ENCODE measurements at places on chromosomes 7 and 10.

- DNase-seq = no peak
These were observed 18.2 kb downstream of the ADCY1 start for GRCh38 chr7:45592230-45592991.

- DNase-seq = no peak
These were observed 451.2 kb downstream of the PLXNA4 start for GRCh38 chr7:132125096-132125495.

- DNase-seq = no peak
These were observed 466.5 kb downstream of the PLXNA4 start for GRCh38 chr7:132109769-132110168.

- DNase-seq = no peak
These were observed 112.3 kb downstream of the ITGB8 start for GRCh38 chr7:20442951-20443350.

GRCh38 chr10:77398986-77399755 is 238.4 kb downstream of the KCNMA1 start:
- no peak for DNase-seq

DNA sequence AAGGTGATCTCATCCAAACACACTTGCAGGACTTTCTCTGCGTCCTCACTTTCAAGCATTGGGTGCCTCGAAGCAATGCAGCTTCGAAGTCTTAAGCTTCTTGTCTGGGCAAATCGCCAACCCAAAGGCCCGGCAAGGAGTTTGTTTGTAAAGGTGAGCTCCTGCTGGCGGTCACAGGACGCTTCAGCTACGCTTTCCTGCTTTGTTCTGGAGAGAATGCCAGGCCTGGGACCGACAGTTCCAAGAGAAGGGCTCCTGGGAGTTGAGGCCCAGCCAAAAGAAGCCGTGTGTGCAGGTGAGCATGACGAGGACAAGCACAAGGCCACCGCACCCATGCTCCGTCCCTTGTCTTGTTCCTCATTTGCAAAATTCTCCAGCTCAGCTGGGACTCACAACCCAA is 106.6 kb upstream of the DOCK1 start:
- no peak for DNase-seq

- DNase-seq = no peak
These were observed 26.5 kb downstream of the MPP7 start for GRCh38 chr10:28276384-28276783.

DNA sequence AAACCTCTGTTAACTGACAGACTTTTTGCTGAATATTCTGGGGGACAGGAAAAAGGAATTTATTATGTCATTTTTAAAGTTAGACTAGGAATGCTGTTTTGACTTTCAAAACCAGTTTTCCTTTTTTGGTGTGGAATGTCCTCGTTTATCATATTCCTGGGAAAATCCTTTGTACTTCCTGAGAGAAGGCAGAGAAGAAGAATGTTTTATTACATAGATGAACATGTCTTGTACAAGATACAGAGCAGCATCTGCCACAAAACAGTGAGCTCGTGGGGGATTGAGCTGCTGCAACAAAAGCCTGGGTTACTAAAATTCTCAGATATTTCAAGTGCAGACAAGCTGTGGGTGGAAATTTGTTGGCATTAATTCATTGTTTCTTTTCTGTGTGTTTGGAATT is 20.2 kb downstream of the MCU start:
- no peak for DNase-seq

DNA sequence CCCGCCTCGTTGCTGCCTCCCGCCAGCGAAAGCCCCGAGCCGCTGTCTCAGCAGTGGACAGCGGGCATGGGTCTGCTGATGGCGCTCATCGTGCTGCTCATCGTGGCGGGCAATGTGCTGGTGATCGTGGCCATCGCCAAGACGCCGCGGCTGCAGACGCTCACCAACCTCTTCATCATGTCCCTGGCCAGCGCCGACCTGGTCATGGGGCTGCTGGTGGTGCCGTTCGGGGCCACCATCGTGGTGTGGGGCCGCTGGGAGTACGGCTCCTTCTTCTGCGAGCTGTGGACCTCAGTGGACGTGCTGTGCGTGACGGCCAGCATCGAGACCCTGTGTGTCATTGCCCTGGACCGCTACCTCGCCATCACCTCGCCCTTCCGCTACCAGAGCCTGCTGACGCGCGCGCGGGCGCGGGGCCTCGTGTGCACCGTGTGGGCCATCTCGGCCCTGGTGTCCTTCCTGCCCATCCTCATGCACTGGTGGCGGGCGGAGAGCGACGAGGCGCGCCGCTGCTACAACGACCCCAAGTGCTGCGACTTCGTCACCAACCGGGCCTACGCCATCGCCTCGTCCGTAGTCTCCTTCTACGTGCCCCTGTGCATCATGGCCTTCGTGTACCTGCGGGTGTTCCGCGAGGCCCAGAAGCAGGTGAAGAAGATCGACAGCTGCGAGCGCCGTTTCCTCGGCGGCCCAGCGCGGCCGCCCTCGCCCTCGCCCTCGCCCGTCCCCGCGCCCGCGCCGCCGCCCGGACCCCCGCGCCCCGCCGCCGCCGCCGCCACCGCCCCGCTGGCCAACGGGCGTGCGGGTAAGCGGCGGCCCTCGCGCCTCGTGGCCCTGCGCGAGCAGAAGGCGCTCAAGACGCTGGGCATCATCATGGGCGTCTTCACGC is 825 bp downstream of the ADRB1 start:
- no peak for DNase-seq

GRCh38 chr7:88075216-88075615 is 141.2 kb downstream of the ADAM22 start:
- no peak for DNase-seq

DNA sequence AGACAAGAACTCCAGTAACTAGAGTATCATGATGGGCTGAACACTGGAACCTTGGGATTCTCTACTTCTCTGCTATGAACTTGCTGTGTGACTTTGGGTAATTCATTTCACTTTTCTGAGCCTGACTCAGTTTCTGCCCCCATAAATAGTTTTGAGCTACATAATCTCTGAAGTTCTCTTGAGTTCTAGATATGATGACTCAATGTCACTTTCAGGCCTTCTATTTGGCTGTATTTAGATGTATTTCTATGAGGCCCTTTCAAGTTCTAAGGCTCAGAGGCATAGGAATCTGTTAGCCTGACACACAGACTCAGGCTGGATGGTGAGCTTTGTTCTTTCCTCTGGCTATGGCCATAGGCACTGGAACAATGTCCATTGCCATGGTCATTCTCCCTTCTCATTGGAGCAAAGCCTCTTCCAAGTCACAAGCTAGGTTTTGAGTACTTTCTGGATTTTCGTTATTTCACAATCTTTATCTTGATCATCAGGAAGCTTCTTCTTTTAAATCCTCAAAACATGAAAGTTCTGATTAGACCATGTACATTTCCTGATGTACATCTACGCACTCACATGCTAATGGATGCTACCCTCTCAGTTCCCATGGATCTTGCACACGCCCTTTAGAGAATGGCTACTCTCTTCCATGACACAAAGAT is 101.6 kb downstream of the TES start:
- DNase-seq = no peak

DNA sequence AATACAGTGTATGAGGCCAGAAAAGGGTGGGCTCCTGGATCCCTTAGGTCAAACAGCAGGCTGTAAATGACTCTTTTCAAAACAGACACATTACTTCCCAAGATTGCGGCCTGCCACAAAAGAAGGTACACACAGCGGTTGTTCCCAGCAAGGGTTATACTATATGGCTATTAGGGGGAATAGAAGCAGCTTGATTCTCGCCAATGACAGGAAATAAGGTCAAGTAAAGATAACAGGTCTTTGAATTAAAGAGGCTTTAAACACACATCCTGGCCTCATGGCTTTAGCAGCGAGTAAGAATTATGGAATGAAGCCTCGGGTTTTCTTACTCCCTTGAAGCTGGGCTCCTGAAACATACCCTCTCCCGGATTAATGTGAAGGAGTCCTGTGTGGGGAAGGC is 58.3 kb downstream of the CYP26A1 start:
- DNase-seq = no peak

DNA sequence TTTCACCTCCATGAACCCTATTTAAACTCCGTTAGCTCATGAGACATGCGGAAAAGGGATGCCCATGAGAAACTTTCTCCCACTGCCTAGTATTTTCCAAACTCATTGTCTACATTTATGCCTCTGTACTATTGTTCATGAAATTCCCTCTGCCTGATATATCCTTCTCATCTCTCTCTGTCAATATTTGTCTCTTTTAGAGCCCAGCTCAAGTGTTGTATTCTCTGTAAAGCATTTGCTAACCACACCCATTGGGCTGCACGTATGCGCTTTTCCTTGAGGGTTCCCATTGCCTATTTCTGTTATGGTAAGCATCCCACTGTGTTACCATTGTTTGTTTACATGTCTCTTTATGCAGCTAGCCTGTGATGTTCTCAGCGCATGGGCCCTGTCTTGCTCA is 211.4 kb downstream of the MDFIC start:
- DNase-seq = no peak

- no peak for DNase-seq
These were observed 60.5 kb upstream of the NANOS1 start for GRCh38 chr10:118969014-118969413.

- no peak for DNase-seq
These were observed 33.9 kb upstream of the SLC29A3 start for GRCh38 chr10:71285180-71285545.

DNA sequence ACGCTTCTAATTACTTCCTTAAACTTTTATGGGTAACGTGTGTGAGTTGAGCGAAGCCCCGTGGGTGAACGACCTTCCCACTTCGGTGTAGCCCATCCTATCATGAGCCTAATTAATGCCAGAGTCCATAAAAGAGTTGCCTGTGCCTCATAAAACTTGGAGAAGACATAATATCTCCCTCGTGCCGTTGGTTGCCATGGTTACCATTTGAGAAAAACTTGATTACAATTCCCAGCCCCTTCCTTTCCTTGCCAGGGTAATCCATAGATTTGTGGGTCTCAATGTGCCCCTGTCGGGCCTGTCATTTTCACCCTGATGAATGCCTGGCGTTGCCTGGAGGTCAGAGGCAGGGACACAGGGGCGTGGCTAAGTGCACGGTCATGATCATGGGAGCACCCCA is 127.1 kb downstream of the GLRX3 start:
- no peak for DNase-seq

DNA sequence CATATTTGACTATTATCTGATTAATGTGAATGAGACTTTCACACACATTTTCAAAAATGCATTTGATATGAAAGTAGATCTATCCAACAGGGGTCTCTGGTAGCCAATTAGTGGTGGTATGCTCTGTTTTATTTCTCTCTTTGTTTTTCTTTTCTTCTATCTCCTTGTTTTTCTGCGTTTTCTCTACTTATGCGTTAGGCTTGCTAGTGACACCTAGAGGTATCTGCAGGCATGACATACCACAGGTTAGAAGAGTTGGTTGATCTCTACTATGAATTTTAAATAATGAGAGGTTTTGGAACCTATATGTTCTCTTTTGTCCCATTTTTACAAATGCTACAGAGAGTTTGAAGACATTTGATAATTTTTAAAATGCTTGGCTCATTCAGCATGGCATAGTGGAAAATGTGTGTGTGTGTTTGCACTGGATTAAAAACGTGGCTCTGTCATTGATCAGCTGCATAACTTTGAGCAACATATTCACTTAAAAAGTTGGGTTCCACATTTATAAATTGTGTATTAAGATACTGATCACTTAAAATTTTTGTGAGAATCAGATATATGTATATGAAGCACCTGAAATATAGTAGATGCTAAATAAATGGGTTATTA is 28.1 kb upstream of the PLXDC2 start:
- peak; percentile 8 for DNase-seq

GRCh38 chr10:98135222-98135899 is 904 bp downstream of the R3HCC1L start:
- no peak for DNase-seq

GRCh38 chr10:102316421-102316820 is 71.1 kb downstream of the GBF1 start:
- no peak for DNase-seq

DNA sequence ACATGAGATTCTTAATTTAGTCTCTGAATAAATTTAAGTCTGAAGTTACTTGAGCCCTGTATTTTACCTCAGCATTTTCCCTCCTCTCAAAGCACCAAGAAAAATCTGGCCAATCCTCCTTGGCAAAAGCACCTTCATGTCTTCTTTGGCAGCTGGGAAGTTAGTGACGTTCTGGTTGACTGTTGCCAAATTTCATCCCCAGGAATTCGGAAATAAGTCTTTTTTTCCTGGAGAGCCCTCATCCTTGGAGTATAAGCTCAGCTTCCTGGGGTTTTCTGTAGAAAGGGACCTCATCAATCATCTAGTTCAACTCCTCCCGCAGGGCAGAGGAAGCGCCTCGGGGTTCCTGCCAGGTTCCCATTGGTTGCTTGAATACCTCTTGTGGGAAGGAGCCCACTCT is 377.6 kb downstream of the PHTF2 start:
- no peak for DNase-seq

- DNase-seq = no peak
These were observed 54.1 kb upstream of the ANTXRL start for GRCh38 chr10:46232666-46233065.

- no peak for DNase-seq
These were observed 119.4 kb downstream of the GNAT3 start for GRCh38 chr7:80392229-80393169.

GRCh38 chr10:89355394-89355931 is 22.4 kb upstream of the IFIT1B start:
- DNase-seq = no peak

GRCh38 chr7:96316949-96317348 is 4.9 kb downstream of the SLC25A13 start:
- no peak for DNase-seq

GRCh38 chr7:99004781-99005500 is 126.6 kb downstream of the TRRAP start:
- DNase-seq = no peak

DNA sequence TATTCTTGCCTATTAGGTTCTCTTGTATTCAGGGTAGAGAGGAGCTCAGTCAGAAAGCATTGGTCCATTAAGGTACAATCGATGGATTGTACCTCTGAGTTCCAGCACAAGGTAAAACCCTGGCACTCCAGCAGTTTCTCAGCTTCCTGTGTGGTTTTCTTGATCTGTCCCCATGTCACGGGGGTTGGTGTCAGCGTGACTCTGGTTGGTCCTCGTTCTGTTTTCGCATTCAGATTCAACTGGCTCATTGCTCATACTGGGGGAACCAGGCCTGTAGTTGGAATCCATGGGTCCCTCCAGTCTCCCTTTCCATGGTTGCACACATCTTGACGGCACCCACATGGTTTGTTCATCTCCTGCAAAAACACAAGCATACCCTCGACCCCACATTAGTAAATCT is 32.7 kb upstream of the RASGEF1A start:
- DNase-seq = no peak

DNA sequence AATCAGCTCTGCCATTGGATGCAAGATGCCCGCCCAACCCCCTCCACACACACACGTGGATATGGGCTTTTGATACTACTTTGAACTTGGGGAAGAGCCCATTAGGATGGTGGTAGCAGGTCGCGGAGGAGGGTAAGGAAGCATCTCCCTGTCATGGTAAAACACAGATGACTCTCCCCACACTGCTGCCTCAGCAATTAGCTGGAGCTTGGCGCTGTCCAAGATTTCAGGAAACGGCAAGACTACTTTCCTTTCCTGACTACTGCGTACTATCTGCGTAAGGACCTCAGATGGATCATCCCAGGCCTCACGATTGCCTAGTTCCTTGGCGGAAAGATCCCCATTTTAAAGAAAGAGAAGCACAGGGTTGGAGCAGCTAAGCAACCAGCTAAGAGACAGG is 134.3 kb downstream of the C10orf90 start:
- no peak for DNase-seq

Data from SIG-M5 (cell line).